Cortex of kidney (tissue), 1 donor: ENCODE measurements at places on chromosomes 12 and 14.

- no peak for DNase-seq
These were observed 933.0 kb downstream of the DIO2 start for GRCh38 chr14:79278286-79278797.

DNA sequence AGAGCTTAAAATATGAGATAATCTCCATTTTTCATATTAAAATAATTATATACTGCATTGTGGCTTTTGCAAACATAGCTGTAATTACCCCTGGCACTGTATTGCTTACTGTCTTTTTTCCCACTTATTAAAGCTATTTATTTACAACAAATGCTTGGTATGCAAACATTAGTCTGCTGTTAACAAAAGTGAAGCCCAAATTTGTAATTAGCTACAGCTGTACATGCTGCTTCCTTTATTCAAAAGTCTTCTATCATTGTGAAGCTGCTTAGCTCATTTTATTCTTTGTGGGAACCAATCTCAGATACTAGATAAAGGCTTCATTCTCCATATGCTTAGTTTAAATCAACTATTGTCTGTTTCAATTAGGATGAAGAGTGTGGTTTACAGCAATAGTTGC lies 425.8 kb upstream of the FOXG1 start:
- DNase-seq, result no peak

- no peak for DNase-seq
These were observed 5.8 kb downstream of the PTGES3 start for GRCh38 chr12:56682323-56682722.

DNA sequence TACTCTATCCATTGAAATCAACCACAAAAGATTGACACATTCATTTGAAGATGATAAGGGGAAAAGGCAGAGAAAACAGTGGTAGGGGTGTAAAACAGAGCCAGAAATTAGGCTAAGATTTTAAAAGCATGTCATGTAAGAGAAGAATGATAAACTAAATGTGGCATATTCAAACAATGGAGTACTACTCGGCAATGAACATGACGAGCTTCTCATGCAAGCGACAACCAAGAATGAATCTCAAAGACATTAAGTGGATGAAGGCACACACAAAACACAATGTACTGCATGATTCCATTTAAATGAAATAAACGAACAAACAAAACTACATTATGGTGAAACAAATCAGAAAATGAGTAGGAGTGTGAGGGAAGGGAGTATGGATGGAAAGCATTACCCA lies 134.8 kb downstream of the ITPR2 start:
- no peak for DNase-seq

DNA sequence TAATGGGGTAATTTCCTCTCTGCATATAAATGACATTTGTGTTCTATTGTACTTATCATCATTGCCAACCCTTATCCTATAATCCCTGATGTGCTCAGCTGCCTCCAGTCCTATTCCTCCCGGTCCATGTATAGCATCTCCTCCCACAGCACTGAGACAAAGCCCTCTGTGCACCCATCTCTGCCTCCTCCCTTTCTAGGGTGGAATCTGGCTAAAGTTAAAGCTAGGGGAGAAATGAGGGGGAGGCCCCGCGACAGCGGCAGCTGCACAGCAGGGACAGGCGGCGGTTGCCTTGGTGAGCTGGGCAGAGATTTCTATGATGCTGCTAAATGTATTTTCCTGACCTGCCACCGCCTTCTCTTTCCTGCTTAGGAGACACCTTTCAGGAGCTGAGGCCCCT lies 12.8 kb upstream of the ZDHHC22 start:
- DNase-seq, result no peak

GRCh38 chr12:80860928-80861327 lies 76.8 kb downstream of the LIN7A start:
- DNase-seq, result no peak

- no peak for DNase-seq
These were observed 40.8 kb downstream of the RPS6KA5 start for GRCh38 chr14:91019673-91020072.

DNA sequence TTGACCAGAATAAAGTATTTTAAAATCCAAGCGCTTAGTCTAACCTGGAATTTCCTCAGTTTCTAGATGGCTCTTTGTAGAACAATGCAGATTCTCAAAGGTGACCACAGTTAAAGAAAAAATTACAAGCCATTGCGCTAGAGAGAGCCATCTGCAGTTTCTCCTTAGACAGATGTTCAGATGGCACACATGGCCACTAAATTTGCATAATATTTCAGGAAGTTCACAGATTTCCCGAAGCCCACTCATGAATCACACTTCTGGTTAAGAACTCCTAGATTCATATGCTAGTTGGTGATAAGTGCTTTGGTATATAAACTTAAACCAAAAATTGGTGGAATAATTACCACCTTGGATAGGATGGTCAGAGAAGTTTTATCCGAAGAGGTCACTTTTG lies 749 bp downstream of the AKAP3 start:
- DNase-seq, result no peak

GRCh38 chr12:49824895-49825294 lies 3.3 kb downstream of the NCKAP5L start:
- DNase-seq, result no peak

DNA sequence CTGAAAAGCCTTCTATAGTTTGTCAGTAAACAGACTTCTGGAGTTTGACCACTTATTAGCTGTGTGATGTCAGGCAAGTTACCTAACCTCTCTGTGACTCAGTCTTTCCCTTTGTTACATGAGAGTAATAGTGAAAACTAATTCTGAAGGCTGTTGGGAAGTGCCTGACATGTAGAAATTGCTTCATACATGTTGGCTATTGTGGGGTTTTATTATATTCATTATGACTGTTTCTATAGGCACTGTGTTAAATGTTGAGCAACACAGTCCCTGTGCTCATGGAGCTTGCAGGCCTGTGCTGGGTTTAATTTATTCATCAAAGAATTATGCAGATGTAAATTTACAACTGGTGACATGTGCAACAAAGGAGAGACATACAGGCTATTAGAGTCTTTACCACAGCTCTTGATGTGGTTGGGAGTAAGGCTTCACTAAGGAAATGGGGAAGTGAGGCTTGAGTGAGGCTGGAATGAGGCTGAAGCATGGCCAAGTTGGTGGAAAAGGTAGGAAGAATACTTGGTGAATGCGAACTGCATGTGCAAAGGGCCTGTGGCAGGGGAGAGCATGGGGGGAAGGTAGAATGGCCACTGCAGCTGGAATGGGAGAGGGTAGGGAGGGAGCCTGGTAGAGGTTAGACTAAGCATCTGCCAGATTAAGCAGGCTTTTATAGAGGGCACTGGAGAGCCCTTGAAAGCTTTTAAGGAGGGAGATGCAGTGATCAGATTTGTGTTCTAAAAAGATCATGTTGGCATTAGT lies 236.4 kb upstream of the CRY1 start:
- no peak for DNase-seq

- DNase-seq, result no peak
These were observed 711 bp downstream of the MARS1 start for GRCh38 chr12:57488402-57489156.

- DNase-seq, result no peak
These were observed 167.2 kb downstream of the KTN1 start for GRCh38 chr14:55747186-55747585.

GRCh38 chr12:116165036-116165425 lies 112.5 kb downstream of the MED13L start:
- no peak for DNase-seq

DNA sequence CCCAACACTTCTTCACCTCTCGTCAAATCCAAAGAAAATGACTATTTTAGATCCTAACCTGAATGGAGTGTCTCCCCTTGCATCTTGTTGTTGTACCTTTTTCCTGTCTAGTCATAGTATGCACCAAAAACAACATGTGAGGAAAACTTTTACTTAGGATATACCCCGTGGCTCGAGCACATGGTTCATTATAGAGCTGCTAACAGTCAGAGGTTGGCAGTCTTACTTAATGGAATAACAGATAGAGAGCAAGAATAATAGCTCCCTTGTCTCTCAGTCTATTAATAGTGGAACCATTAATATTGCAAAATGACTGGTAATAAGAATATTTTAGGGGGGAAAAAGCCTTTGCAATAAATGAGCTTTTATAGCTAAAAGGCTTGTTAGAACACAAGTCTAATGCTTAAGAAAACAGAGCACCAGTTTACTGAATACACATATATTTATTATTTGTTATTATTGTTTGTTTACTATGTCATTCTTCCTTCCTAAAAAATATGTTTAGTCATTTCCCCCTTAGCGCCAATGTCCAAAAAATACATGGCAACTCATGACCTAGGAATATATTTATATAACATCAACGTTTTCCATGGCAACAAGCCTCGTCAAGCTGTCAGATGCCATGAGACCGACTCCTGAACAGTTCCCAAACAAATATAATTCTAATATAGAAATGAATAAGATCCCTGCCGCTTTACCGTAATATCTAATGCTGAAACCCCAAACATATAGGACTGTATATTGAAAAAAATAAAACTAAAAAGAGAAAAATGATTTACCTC lies 592.4 kb downstream of the SOX5 start:
- no peak for DNase-seq

GRCh38 chr12:116202433-116202832 lies 75.1 kb downstream of the MED13L start:
- no peak for DNase-seq

DNA sequence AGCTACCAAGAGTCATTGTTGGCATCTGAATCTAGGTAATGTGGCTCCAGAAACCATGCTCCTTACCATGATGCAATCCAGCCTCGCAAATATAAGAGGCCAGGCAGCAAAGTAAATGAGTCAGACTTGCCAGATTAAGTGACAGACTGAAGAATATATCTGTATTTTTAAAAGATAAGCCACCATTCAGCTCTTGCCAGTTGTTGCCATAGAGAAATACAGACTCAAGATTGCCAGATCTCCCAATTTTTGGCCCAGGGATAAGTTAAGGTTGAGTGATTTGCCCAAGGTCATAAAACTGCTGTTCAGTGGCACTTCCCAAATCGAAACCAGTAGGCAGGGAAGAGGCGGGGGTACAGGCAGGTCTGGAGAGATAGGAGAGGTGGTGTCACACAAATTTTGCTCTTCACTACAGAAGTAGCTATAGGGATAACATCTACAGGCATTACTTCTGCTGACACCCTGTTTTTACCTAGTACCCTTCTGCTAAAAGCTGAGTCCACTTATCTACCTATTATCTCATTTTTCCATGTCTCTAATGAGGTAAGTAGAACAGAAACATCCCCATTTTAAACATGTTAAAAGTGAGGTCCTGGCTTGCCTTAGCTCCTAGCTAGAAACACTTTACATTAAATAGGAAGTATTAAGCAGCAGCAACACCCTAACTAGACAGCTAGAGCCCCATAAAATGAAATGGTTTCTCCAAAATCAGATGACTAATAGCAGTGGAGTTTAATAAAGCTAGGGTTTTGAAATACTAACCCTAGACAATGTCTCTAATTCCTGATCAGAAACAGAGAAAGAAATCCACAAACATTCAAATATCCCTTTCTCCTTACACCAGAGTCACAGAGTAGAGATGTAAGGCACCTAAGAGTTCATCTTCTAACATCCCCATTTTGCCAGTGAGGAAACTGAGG lies 19.5 kb downstream of the DCAF5 start:
- no peak for DNase-seq

DNA sequence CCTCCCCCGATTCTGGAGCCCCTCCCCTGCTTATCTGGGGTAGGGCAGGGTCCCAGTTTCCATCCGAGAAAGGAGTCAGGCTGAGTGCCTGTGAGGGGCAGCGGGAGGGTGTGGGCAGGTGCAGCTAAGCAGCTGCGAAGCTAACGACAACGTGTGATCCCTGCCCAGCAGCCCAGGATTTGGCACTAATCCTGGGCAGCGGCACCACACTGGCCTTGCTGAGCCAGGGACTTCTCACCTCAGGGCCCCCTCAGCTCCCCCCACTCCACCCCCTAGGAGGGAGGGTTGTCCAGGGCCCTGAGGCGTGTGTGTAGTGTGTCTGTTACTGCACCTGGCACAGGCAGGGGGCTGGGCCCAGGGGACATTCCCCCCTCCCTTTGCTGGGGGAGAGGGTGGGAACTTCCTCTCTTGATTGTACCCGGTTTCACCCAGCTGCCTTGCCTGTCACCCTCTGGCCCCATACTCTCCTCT lies 1.8 kb downstream of the SMIM41 start:
- DNase-seq, result no peak

GRCh38 chr12:65500091-65500900 lies 221.8 kb downstream of the MSRB3 start:
- DNase-seq, result no peak

GRCh38 chr14:89279649-89280232 lies 137.3 kb downstream of the FOXN3 start:
- DNase-seq, result no peak

GRCh38 chr12:41034686-41035085 lies 153.4 kb upstream of the PDZRN4 start:
- no peak for DNase-seq

DNA sequence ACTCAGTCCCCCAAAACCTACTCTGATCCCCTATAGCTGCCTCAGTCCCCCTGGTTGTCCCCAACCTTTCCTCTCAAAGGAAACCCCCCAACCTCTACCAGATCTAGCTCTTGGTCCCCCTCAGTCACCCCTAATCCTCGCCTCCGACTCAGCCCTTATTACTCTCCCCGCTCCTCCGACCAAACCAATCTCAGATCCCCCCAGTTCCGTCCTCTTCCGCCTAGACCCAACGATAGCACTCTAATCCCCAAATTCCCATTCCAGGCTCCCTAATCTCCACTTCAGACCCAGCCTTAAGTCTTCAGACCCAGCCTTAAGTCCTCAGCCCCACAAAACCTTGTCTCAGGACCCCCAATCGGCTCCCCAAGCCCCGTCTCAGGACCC lies 612 bp downstream of the VPS37B start:
- no peak for DNase-seq

DNA sequence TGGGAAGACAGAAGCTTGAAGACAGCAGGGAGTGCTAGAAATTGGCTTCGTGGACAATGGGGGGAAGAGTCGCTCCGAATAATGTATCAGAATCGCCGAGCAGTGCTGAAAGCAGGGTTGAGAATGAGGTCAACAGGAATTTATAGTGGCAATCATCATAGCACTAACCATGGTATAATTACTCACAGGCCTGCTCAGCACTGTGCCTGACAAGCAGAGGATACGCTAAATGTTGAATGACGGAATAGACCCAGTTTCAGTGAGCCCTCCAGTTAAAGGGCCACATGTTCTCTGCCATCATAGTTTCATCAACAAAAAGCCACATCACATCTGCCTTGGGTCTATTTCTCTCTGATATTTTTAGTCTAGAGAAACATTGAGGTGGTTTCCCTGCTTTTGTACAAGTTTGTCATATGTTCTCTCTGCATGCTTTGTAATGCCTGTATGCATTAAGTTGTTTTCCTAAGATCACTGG lies 130.3 kb upstream of the EGLN3 start:
- DNase-seq, result no peak
